ENCODE measurements at places on chromosomes 11 and 22.

DNA sequence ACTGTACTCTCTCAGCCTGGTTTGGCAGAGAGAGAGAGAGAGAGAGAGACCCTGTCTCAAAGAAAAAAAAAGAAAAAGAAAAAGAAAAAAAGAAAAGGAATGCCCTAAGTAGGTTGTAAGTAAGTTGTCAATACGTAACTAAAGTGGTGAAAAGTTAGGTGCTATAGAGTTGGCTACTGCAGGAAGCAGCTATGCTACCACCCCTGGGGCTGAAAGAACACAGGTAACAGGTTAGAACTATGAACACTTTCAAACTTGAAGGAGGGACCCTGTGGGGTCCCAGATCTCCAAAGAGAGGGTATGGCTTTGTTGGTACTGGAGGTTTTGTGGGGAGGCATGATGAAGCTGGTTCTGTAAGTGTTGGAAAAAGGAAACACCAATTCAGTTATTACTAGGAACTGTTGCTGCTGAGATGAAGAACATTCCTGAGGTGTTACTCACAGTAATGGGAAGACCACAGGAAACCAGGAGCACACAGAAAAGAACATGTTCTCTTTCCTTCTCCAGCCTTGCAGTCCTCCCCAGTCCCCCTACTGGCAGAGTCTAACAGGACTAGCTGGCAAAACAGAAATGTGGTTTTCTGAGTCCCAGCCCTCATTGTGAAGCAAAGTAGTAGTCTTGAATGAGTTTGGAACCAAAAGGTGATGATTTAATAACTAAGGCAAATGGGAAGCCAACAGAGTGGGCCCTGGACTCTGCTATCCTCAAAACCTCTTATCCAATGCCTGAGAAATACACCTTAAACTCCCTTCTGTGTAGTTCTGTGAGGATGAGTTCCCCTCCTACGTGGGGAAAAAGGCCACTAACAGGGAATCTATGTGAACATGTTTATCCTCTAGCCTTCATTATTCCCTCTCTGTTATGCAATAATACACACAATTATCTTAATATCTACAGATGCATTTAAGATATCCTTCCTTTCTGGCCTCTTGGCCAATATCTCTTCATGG is 427.0 kb upstream of the DDI1 start:
- no peak for DNase-seq

GRCh38 chr22:47201186-47201995 is 438.9 kb downstream of the TBC1D22A start:
- DNase-seq, result no peak

DNA sequence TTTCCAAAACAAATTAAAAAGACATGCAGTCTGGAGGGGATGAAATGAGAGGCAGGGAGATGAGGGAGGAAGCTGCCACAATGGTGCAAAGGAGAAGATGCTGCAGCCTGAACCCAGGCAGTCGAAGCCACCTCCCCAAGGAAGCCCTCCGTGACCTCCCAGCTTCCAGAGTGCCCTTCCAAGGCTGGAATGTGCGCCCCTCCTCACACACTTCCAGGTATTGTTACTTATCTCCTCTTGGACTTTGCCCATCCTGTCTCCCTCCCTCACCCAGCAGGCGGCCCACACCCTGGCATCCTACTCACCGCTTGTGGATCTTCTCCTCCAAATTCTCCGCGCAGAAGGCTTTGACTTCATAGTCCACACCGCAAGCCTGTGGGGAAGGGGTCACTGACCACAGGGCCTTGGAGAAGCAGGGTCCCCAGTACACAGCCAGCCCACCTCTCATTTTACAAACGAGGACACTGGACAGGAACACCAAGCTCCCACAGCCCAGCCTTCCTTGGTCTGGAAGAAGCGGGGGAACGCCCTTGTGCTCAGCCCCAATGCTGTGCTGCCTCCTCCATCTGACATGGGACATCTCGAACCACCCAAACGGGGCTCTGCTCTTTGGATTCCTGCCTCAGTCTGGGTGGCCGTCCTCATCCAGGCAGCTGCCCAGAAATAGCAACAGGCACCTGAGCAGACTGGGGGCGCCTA is 40.3 kb downstream of the TPBGL start:
- no peak for DNase-seq

- no peak for DNase-seq
These were observed 12.0 kb upstream of the LGALS2 start for GRCh38 chr22:37591823-37592404.

GRCh38 chr11:62774407-62774806 is 3.2 kb downstream of the TAF6L start:
- DNase-seq, result no peak

DNA sequence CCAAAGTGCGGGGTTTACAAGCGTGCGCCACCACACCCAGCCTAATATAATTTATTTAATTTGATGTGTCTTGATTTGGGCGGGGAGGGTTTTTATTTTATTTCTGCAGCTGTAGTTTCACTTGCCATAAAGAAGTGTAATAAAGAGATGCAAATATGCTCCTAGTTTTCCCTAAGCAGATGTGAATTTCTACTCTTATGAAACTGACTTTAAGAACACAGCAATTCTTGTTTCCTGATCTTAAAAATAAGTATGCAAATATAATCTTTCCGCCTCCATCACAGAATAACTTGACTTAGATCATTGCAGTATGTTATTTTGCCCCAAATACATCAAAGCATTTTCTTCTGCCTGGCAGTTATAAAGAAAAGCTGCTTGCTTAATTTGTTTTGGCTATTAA is 4.4 kb downstream of the SPCS2 start:
- DNase-seq, result no peak

DNA sequence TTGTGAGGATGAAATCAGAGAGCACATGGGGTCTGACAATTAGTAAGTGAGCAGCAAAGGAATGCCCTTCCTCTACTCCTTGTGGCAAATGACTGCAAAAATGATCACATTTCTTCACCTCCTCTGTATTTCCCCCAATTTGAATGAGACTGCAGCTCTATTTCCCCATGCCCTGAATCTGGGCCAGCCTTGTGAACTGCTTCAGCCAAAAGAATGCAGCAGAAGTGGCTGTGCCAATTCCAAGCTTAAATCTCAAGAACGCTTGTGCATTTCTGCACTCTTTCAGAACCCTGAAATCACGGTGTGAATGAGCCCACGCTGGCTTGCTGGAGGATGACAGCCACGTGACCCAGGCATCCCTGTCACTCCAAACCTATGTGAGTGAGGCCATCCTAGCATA is 9.9 kb downstream of the SLC43A3 start:
- no peak for DNase-seq

DNA sequence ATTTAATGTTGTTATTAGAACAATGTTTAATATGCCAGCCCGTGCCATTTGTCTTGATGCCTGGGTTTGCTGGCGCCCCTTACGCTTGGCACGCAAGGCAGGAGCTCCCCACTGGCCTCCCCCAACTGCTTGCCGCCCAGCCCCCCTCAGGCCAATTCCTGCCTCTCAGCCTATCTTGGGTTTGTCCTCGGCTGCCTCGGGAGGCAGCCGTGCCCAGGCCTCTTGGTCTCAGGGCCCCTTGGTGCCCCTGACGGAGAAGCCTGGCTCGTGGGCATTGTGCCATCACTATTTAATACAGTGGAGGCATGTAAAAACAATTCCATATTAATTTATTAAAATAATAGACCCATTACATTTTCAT is 119.8 kb downstream of the KCNQ1OT1 start:
- DNase-seq, result no peak

DNA sequence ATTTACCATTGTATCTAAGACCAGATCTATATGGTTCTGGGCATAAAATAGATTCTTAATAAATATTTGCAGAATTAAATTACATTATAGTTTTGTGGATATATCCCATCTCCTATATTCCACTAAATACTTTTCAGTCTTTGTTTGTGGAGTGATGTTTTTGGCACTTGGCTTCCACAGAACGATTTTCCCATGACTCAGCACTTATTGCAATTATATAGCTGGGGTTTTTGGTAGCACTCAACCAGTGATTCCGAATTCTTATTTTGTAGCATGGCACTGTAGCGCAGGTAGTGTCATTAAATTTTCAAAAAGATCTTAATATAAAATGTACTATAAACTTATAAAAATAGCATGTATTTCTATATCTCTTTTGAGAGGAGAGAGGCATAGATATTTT is 221.2 kb downstream of the TRPC6 start:
- no peak for DNase-seq

DNA sequence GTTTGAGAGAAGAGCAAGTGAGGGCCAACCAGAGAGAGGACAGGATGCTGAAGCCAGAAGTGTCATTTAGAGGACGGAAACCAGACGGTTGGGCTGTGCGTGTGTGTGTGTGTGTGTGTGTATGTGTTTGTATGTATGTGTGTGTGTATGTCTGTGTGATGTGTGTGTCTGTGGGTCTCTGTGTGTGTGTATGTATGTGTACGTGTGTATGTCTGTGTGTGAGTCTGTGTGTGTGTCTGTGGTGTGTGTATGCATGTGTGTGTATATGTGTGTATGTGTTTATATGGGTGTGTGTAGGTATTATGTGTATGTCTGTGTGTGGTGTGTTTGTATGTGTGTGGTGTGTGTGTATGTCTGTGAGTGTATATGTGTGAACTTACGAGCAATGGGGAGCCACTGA is 77.7 kb upstream of the EIF3D start:
- DNase-seq, result no peak

- no peak for DNase-seq
These were observed 43.3 kb downstream of the ENDOD1 start for GRCh38 chr11:95132956-95133355.

- no peak for DNase-seq
These were observed 420.7 kb upstream of the CADM1 start for GRCh38 chr11:115924744-115925567.
